Stimulated activated CD4-positive, alpha-beta T cell treated with anti-CD3 and anti-CD28 coated beads, Interleukin-15, amount 100 ng/mL, for 24 hours (primary cell): ENCODE measurements at places on chromosomes 7 and 10.

- no peak for DNase-seq
Measured at GRCh38 chr7:15280078-15280733, 281.6 kb downstream of the AGMO start.

DNA sequence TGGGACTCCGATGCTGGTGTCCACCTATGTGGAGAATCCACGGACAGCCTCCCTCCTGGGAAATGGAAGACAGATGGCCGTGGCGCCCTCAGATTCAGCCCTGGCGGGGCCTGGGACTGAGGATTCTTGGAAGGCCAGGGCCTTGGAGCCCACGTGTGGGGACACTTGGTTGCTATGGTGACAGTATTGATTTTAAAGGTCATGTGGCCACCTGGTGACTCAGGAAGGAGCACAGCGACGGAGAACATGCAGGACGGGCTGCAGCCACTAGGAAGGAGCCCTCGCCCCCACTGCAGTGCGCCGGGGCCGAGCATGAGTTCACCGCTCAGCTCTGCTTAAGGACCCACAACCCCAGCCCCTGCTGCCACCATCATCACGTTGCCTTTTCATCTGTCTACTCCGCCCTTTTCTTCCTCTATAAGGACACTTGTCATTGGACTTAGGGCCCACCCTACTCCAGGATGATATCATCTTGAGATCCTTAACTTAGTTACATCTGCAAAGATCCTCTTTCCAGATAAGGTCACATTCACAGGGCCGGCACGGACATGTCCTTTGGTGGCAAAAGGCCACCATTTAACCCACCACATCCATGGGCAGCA lies 3.7 kb upstream of the STK32C start:
- no peak for DNase-seq

DNA sequence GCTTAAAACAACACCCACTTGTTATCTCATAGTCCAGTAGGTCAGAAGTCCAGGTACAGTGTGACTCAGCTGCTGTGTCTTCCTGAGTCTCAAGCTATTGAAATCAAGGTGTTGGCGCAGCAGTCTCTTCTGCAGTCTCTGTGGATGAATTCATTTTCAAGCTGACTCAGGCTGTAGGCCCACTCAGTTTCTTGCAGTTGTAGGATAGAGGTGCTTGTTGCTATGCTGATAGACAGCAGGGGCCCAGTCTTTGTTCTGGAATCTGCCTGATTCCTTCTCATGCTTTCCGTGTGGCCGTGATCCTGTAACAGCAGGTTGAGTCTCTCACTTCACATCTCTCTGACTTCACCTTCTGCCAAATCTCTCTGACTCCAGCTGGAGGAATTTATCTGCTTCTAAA lies 400.4 kb upstream of the POM121L12 start:
- DNase-seq, result no peak

GRCh38 chr10:103911021-103911459 lies 6.9 kb downstream of the STN1 start:
- peak; percentile 34 for DNase-seq

GRCh38 chr7:97842006-97842405 lies 30.2 kb downstream of the ASNS start:
- no peak for DNase-seq
